ENCODE measurements at places on chromosomes 6 and 20.

GRCh38 chr6:147173675-147174308 is 30.4 kb upstream of the STXBP5 start:
- no peak for DNase-seq

GRCh38 chr6:43733471-43734293 is 36.3 kb upstream of the VEGFA start:
- DNase-seq = peak; percentile 19

DNA sequence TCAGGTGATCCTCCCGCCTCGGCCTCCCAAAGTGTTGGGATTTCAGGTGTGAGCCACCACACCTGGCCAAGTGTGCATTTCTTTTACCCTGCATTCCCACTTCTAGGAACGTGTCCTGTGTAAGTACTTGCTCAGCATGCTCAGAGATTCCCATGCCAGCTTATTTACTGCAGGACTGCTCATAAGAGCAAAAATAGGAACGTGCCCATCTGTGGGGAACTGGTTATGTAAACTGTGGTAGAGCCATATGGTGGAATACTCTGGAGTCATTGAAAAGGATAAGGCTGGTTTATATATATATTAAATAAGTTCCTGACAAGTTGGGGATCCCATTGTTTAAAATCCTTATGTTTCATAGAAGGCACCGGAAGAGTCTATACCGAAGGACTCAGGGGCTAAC is 38.2 kb upstream of the FANCE start:
- no peak for DNase-seq

DNA sequence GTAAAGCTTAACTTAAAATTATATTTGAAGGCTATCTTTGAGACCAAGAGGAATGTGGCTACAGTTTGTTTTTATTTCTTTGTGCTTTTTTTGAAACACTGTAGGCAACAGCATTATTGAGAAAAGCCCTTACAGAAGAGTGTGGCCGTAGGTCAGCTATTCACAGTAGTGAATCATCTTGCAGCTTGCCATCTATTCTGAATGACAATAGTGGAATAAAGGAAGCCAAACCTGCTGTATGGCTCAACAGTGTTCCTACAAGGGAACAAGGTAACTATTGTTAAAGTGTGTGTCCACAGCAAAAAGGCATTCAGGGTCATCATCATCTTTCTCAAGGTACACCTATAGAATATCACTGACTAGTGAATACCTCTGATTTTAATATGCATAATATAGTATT is 88.5 kb downstream of the KIZ start:
- DNase-seq = no peak

DNA sequence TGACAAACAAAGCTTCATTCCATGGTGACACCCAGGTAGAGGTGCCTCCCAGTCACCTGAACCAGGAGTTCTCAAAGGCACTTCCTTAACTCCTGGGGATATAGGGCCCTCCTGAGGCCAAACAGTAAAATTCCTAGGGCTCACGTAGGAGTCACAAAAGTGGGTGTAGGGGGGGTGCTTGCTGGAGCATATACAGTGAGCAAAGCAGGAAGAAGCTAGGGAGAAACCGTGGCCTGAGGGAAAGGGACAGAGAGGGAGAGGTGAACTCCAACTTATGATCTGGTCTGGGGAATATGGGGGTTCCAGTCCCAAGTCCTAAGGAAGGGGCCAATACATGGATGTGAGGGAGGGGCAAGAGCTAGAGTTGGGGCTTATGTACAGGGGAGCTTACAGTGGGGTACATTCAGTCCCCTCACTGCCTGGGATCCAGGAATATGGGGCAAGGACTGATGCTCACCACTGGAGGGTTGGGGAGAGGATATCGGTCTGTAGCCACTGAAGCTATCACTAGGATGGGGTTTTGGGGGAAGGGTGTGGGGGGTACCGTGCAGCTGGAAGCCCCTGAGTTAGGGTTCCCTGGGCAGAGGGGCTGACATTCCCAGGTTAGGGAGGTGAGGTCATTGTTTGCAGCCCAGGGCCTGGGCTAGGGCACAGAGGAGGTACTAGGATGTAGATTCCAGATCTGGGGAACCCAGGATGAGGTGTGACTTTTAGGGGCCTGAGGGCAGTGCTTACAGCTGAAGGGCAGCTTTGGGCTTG is 950 bp downstream of the PEDS1 start:
- DNase-seq = no peak

DNA sequence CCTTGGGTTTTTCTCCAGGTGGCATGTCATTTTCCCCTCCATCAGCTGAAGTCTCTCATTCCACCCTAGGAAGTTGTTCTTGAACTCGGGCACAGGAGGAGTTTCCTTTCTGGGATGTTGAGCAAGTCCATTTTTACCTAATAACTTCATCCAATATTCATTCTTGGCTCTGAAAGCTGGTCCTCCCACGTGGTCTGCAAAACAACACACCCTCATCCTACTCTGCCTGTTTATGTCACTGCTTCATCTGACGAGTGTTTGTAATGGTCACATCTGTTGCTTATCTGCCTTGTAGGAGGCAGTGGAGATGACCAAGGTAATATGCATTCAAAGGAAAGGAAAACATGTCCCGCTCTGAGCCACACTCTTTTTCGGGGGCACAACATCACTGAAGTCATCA is 41.7 kb upstream of the AIG1 start:
- no peak for DNase-seq

DNA sequence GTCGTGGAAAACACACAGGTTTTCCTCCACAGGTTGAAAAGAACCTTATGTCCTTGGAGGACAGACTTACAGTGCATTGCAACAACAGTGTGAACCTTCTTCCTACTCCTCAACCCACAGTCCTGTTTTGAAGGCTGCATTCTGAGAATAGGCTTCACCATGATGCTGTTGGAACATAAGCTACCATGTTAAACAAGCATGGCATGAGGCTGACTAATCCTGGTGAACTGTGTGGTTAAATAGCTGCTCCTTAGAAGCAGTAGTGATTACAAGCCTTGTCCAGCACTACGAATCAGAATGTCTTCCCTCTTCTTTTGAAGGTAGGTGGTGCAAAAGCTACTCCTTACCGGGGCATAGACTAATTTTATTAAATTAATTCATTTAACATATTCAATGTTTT is 368.5 kb upstream of the EPHA7 start:
- DNase-seq = no peak

GRCh38 chr20:40962733-40963504 is 65.7 kb upstream of the TOP1 start:
- peak; percentile 69 for DNase-seq

GRCh38 chr6:139529420-139529819 is 155.0 kb upstream of the CITED2 start:
- DNase-seq = peak; percentile 57

DNA sequence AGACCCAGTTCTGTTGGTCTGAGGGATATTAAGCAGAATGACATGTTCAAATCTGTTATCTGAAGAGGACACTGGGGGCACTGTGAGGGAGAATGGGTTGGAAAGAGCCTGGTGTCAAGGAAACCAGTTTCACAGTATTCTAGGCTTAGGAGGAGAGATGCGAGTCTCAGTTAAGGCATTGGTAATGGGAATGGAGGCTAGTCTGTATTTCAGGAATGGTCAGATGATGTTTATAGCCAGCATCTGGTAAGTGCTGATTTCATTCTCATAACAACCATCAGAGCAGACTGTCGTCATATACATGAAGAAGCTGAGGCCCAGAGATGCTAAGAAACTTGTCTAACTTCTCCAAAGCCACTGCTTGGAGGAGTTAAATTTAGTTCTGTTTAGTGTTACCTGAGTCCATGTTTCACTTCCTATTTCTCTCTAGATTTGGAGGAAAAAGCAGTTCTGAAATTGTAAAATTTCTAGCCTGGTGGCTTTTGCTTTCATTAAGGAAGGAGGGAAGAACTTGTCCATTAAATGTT is 242.0 kb downstream of the ARID1B start:
- DNase-seq = peak; percentile 17

- peak; percentile 44 for DNase-seq
These were observed 155.2 kb upstream of the RIN2 start for GRCh38 chr20:19602675-19603375.

DNA sequence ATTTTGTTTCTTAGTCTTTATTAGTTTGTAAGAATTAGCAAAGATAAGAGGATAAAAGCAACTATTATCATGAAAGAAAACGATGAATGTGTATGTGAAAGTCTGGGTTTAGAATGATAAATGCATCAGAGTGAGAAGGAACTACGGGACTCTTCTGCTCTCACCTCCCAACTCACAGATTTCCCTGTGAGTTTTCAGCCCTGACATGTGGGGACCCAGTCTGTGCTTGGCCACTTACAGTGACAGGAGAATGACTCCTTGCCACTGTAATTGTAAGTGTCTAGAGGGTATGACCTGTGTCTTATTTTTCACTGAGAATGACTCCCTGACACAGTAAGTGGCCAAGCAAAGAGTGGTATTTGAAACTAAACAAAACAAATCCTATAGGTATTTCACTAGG is 2.5 kb downstream of the HLA-DPA1 start:
- DNase-seq = no peak

DNA sequence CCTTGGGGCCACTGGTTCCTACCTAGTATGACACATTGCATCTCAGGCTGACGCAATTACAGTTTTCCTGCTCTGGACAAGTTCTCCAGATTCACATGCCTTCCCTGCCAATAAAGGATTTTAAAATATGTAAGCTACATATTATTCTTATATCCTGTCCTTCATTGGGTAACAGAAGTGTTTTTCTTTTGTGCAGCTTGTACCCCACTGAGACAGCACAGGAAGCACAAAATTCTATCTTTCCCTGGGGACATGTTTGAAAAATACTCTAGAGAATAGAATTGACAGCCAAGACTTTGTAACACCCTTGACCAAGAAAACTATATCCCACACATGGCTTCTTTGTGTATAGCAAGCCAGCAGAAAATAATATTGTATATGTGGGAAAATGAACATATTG is 456.8 kb downstream of the MAFB start:
- DNase-seq = no peak

GRCh38 chr20:37128803-37129202 is 33.0 kb upstream of the RBL1 start:
- DNase-seq = no peak
